ENCODE measurements at places on chromosomes 16 and 17.

DNA sequence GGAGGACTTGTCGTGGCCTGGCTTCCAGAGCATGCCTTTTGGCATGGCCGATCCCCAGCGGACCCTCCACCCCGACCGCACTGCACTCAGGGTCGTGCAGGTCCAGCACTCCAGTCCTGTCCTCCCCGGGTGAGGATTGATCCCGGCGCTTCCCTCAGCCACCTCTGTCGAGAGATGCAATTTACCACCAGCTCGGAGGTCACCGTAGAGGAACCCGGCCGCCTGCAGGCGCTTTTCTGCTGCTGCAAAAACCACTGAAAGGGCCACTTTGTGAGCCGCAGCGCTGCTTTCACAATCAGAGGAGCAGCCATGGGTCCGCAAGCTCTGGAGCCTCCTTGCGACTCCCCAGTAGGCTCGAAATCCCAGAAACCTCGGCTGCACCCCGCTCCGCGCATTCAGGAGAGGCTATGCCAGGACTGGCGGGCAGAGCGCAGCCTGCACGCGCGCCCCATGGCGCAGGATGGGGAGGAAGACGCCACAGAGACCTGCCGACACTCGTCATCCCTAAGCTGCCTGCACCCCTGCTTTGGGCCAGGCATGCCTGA is 134.2 kb downstream of the HS3ST2 start:
- DNase-seq: no peak

GRCh38 chr16:80710918-80711317 is 93.5 kb downstream of the CDYL2 start:
- no peak for DNase-seq

GRCh38 chr16:66609139-66609510 is 4.6 kb downstream of the CMTM3 start:
- DNase-seq: no peak

DNA sequence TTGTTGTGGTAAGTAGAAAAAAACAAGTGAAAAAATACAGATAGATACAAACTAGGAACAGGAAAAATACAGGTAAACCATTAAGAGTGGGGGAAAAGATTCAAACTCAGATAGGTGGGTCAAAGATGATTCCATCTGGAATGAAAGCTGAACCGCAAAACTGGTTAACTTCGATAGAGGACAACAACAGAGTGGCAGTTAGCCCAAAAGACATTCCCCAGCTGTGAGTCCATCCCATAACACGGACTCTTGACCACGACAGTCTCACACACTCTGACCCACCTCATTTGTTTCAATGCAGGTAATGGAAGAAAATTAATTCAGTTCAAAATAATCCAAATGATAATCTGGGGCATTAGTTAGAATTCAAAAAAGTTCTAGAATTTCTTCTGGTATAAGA is 13.5 kb downstream of the ELAC2 start:
- DNase-seq: no peak

DNA sequence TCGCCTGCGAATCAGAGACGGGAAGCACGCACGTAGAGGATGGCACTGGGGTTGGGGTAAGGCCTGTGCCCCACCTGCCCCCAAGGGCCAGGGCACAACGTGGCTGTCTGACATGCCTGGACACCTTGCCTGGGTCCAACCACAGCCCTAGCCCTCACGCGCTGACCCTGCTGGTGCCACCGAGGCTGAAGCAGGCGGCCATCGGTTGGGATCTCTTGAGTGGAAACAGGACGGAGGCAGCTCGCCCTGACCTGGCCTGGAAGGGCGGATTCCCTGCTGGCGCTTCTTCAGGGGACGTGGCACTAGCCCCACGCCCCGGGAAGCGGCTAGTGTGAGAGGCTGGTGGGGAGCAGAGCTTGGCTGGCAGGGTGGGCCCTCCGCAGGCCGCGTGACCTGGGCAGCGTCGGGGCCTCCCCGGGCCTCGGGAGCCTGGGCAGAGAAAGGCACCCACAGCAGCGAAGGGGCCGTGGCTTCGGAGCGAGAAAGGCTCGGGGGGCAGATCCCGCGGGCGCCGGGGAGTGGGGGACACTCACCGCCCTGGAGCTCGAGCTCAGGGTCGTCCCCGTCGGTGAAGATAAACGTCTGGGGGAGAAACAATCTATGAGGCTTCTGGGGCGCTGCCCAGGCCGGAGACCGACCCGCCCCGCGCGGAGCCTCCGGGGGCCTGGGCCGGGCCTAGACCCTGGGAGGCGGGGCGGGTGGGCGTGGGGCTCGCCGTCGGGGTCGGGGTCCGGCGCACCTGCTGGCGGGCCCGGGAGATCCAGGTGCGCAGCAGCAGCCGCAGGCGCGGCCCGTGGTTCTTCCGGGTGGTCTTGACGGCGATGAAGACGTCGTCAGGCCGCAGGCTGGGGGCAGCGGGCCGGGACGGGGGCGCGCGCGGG is 610 bp downstream of the RFNG start:
- no peak for DNase-seq

DNA sequence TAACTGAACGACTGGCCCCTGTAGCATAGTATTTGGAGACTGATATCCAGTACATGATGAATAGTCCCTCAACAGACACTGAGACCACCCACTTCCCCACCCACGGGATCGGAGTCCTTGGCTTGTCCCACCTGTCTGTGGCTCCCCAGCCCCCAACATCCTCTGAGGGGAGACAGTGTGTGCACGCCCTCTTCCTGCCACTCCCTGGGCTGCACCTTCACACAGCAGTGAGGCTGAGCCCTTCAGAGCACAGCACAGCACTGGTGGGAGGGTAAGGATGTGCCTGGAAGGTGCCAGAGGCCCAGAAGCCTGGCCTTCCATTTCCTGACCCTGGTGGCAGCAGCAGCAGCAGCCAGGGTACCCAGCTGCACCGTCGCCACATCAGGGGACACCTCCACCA is 11.0 kb downstream of the DNASE1 start:
- peak; percentile 23 for DNase-seq

- DNase-seq: no peak
These were observed 40.9 kb downstream of the COX4I1 start for GRCh38 chr16:85840395-85840794.

DNA sequence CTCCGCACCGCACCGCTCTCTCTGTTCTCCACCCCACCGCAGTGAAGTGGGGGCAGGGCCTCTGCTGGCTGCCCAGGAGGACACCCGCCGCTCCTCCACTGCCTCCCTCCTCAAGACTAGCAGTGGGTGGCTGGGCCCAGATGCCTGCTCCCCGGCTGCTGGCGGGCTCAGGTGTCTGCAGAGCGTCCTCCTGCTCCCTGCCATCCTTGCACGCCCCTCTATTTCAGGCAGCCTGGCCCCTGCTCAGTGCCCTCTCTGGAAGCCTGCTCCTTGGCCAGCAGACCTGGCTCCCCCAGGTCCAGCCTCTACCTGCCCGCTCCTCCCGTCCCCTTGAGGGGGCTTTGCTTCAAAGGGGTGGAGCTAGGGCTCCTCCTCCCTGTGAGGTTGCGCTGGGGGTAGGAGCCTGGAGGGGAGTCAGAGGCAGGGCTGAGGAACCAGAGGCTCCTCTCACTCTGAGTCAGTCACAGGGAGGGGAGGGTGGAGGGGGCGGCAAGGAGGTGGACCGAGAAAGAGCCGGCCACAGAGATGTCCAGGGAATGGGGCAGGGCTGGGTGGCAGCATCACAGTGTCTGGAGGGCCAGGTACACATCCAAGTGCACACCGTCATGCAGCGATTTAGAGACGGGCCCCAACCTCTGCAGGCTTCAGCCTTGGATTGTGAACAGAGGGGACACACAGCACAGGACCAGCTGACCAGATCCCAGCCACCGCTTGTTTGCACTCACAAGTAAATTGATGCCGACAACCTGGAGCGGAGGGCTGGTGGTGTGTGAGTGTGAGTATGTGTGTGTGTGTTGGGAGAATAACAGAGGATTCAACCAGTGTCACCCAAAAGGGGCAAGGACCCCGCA is 9.8 kb upstream of the TMEM92 start:
- no peak for DNase-seq

DNA sequence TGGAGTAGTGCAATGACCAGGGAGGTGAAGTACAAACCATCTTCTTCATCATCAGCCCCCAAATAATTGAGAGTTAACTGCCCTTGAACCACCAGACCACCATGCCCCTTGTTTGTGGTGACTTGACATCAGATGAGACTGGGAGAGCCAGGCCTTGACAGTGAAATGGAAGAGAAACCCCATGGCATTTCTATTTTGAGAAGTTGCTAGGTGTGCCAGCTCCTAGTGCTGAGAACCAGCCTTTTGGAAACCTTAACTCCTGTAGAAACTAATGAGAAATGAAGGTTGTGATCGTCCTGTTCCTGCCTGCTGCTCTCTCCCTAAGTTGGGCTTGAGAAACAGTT is 2.8 kb downstream of the TMEM94 start:
- DNase-seq: no peak

GRCh38 chr17:35560703-35561102 is at the start of gene SLFN14:
TSS of gene SLFN14 (minus strand) at chr17:35560819. CDS start at chr17:35558062, 2,757 bp downstream.
- no peak for DNase-seq

DNA sequence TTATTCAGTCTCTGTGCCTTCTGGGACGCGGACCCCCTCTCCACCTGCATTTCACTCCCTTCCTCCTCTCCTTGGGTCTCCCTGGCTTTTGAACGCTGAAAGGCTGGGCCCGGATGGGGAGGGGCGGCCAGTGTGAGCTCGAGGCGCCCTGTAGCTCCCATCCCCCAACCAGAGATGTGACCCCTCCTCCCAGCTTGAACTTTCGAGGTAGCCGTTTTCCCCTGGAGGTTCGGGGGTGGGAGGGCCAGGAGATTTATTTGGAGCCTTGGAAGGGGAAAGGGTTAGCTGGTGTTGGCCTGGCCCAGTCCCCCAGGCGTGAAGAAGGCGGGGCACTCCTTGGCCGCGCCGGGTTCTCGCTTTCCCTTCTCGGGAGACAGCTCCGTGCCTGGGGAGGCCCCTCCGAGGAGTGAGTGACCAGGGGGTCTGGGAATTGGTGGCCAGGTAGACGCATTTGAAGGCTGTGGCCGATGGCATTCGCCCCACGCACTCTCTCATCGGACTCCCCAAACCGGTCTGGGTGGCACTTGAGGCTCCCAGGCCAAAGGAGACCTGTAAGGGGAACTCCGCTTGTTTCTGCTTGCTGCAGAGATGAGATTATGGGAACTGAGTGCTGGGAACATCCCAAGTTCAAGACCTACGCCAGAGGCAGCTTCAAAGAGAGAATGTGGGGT is 942 bp downstream of the LDAF1 start:
- no peak for DNase-seq

- DNase-seq: no peak
These were observed 14.2 kb downstream of the B4GALNT2 start for GRCh38 chr17:49146620-49147306.

DNA sequence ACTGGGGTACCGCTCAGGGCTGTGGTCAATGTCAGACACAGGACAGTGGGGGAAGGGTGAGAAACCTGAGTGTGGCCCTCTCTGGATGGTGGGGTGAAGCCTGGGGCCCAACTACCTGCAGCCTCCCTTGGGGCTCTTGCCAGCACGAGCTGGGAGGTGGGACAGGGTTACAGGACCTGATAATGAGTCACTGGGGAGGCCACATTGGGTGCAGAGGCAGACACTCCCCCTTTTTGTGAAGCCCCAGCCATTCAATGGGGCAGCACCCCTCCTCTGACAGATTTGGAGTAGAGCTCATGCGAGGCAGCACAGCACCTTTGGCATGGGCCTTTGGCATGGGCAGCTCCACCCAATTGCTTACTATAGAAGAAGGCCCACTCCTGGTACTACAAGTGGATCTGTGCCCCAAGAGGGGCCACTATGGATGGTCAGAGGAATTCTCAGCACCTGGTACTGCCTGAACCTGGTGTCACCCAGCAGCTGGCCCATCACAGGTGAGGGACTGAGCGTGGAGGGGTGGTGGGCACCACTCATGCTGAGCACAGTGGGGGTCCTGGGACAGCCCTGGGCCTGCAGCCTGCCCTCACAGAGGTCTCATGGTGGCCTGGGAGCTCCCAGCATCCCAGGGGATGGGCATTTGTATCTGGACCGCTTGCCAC is 45.2 kb upstream of the SMPD3 start:
- no peak for DNase-seq

DNA sequence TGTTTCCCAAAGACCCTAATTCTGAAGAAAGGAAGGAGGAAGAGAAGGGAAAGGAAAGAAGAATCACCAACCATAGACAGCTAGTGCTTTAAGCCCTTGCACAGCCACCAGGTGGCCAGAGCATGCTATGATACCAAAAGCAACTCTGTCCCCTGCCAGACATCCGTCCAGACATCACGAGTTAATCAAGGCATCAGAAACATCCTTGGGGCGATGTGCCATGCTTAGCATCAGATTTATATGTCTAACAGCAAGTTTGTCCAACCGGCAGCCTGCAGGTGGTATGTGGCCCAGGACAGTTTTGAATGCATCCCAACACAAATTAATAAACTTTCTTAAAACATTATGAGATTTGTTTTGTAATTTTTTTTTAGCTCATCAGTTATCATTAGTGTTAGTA is 2.9 kb upstream of the CRYBA1 start:
- no peak for DNase-seq

GRCh38 chr16:30876867-30877266 is 17.0 kb downstream of the BCL7C start:
- DNase-seq: no peak

- no peak for DNase-seq
These were observed 42.9 kb upstream of the IL21R start for GRCh38 chr16:27359051-27359450.

DNA sequence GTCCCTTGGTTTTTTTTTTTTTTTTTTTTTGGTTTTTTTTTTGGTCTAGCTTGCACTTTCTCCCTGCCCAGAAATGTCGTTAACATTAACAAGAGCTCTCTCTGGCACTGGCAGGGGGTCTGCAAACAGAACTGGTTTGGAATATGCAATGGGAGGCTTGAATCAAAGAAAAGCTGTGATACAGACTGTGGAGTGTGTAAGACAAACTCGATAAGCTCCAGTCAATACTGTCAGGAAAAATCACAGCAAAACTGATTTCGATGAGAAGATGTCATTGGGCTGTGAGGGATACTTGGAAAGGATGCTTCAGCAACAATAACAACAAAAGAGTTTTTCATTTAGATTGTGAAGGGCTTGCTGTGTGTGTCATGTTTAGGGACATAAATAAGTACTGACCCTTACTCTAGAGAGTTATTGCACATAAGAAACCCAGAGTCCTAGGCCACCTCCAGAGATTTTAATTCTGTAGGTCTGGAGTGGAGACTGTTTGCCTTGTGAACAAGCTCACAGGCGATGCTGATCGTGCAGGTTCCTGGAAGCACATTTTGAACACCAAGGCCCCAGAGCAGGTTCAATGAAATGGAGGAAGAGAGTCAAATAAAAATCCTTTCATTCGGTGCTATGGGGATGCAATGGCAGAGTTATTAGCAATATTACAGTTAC is 470.7 kb upstream of the RBFOX1 start:
- DNase-seq: no peak

GRCh38 chr17:16915752-16916556 is 56.0 kb downstream of the TNFRSF13B start:
- no peak for DNase-seq

DNA sequence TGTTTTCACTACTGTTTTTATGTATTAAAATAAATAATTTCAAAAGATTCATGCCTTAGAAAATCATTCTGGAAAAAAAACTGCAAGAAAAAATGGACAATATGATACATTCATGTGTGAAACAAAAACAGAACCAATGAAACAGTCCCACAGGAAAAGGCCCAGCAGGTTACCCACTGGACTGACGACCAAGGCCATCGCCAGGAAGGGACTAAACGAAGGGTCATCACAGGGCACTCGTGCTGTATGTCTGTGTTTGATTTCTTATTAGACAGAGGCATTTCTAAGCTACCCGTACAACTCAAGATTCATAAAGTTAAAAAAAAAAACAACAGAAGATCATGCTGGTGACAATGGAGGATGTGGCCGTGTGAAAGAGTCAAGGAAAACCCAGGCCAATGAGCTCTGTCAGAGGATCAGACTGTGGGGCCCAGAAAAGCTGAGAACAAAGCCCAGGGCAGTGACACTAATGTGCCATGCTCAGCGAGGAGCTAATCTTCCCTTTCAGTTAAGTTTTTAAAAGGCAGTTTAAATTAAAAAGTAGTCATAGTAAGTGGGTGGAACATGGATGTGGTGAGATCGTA is 31.8 kb downstream of the NSMCE1 start:
- no peak for DNase-seq
